ENCODE measurements at places on chromosomes 12 and 14.

- no peak for DNase-seq
Observed at GRCh38 chr12:131965073-131965472, 15.3 kb downstream of the EP400 start.

DNA sequence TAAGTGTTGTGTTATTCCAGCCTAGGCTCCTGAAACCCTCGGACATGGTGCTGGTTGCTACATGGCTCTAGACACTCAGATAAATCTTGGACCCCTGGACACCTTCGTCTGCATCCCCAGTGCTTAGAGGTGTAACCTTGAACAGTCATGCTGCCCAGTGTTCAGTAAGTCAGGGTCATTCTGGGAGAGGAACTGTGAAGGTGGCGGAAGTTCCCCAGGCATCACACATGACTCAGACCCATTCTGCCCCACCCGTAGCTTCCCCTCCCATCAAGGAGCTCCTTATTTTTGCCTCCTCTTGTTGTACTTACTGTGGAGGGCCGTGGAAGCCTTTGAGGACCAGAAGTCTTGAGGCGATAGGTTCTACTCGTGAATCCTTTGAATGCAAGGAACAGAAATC, 18.1 kb upstream of the SSPN start:
- no peak for DNase-seq

- DNase-seq: peak; percentile 22
Observed at GRCh38 chr12:116236148-116236731, 41.3 kb downstream of the MED13L start.

DNA sequence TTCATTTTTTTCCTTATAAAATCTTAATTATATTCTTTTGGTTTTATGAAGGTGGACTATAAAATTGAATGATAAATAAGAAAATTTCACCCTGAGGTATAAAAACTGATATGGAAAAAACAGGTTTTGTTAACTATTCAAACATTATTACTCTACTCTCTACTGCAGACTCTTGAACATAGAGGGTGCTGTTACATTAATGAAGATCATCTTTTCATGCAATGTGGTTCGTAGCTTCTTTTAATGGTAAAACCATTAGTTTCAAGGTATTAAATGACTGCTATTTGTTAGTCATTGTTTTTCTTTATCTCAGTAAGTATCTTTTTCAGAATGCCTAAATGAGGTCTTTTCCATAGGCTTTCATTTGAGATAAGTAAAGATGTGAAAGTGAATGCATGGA, 510.4 kb downstream of the SLC16A7 start:
- no peak for DNase-seq
